Upper lobe of right lung (tissue), 1 donor: ENCODE measurements at places on chromosomes 4 and X.

GRCh38 chrX:136835761-136836160 lies 44.8 kb downstream of the RBMX start:
- no peaks in the 10 kb centered on the region for H3K4me1 ChIP-seq
- no peak overlapping the region for H3K4me3 ChIP-seq
- no peaks in the 10 kb centered on the region for H3K36me3 ChIP-seq

DNA sequence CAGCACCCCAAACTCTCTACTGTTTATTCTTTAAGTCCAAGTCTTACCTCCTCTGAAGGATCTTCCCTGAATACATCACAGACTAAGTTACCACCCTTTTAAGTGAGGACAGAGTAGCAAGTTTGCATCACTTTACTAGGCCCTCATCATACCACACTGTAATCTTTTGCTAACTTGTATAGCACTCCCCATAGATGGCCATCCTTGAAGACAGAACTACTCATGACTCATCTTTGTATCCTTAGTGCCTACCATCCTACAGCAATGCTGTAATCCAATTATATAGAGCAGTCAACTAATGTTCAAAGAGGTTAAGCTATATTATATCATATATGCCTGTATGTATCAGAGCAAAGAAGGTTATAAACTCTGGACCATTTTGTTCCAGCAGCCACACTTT lies 101.4 kb downstream of the ADAMTS3 start:
- no peaks in the 10 kb centered on the region for H3K4me1 ChIP-seq
- no peak overlapping the region for H3K4me3 ChIP-seq
- H3K27me3 ChIP-seq = no peaks in the 10 kb centered on the region
- no peak overlapping the region for H3K27ac ChIP-seq
- no peaks in the 10 kb centered on the region for H3K36me3 ChIP-seq

GRCh38 chr4:151052785-151053184 lies 37.7 kb upstream of the LRBA start:
- no peaks in the 10 kb centered on the region for H3K36me3 ChIP-seq
- H3K4me1 ChIP-seq = no peaks in the 10 kb centered on the region
- no peak overlapping the region for H3K27ac ChIP-seq
- no peak for DNase-seq

GRCh38 chr4:163815776-163816175 lies 321.3 kb downstream of the TMA16 start:
- no peak overlapping the region for H3K4me3 ChIP-seq
- no peaks in the 10 kb centered on the region for H3K27me3 ChIP-seq
- no peaks in the 10 kb centered on the region for H3K36me3 ChIP-seq
- H3K27ac ChIP-seq = no peak overlapping the region

DNA sequence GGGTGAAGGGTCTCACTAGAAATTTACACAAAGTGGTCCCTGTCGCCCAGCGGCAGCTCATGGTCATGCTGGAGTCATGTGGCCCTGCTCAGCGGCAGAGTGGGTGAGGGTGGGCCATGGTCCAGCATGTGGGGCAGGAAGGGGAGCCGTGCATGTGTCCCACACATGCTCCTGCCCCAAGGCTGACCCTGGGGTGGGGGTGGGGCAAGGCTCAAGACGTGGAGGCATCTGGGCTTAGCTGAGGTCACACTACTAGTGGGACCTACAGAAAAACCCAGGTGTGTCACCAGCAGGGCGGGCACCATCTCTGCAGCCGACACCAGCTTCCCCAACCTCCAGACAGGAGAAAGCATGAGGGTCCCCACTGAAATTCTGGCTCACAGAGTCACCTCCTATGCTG lies 42.4 kb downstream of the EVC start:
- peaks cover 38% of the 10 kb centered on the region for H3K36me3 ChIP-seq
- no peak for DNase-seq
- no peaks in the 10 kb centered on the region for H3K4me1 ChIP-seq
- no peak overlapping the region for H3K27ac ChIP-seq
- no peak overlapping the region for H3K4me3 ChIP-seq

DNA sequence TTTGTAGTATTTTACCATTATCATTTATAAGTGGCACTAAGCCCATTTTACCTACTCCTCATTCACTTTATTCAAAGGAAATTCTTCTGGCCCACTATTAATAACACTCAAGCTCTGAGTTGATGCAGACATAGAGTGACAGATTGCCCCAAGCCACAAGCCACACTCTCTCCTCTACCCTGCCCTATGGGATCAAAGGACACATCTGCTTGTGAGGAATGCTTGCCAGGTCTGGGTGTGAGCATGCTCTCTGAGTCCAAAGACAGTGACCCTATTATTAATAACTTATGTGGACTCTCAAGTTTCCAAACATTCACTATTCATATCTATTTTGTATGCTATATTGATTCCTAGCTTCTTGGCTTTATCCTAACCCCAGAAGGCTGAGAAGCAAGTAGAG lies 18.5 kb downstream of the ETNPPL start:
- H3K27me3 ChIP-seq = no peaks in the 10 kb centered on the region
- H3K36me3 ChIP-seq = no peaks in the 10 kb centered on the region
- no peak overlapping the region for H3K4me3 ChIP-seq
- no peaks in the 10 kb centered on the region for H3K4me1 ChIP-seq
- H3K27ac ChIP-seq = no peak overlapping the region

DNA sequence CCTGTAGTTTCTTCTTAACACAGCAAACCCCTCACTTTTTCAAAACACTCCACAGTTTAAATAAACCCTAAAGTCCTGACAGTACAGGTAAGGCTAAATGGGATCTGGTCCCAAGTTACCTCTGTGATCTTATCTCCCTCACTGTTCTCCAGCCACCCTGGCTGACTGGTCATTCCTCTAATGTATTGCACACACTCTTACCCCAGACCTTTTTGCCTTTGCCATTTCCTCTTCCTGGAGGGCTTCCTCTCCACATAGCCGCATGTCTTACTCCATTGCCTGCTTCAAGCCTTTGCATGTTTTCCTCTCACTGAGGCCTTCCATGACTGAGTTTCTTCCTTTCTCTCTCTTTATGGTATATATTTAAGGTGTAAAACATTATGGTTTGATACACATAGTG lies 19.5 kb upstream of the ANXA3 start:
- no peak overlapping the region for H3K27ac ChIP-seq
- H3K27me3 ChIP-seq = no peaks in the 10 kb centered on the region
- no peak for DNase-seq

- H3K4me1 ChIP-seq = peaks cover 1% of the 10 kb centered on the region
- no peak overlapping the region for H3K27ac ChIP-seq
- DNase-seq = no peak
- H3K27me3 ChIP-seq = no peaks in the 10 kb centered on the region
- H3K36me3 ChIP-seq = no peaks in the 10 kb centered on the region
- H3K4me3 ChIP-seq = no peak overlapping the region
These were observed 34.3 kb downstream of the GPC4 start for GRCh38 chrX:133380711-133381619.

DNA sequence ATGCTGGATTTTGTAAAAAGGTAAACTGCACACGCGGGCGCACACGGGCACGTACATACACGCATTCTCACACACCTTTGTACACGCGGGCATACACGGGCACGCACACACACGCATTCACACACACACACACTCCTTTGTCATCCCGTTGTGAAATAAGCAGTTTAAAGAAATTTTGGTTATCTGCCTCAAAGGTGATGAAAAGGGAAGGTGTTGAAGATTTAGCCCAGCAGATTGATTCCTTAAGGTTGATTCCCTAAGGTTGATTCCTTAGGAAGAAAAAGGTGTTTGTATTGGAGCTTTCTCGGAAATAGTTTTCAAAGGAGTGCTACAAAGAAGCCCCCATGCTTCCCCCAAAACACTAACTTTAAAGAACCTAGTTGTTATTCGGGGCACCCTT lies 693 bp downstream of the ATP10D start:
- peaks cover 15% of the 10 kb centered on the region for H3K4me1 ChIP-seq
- H3K36me3 ChIP-seq = no peaks in the 10 kb centered on the region
- DNase-seq = no peak
- H3K27me3 ChIP-seq = no peaks in the 10 kb centered on the region

DNA sequence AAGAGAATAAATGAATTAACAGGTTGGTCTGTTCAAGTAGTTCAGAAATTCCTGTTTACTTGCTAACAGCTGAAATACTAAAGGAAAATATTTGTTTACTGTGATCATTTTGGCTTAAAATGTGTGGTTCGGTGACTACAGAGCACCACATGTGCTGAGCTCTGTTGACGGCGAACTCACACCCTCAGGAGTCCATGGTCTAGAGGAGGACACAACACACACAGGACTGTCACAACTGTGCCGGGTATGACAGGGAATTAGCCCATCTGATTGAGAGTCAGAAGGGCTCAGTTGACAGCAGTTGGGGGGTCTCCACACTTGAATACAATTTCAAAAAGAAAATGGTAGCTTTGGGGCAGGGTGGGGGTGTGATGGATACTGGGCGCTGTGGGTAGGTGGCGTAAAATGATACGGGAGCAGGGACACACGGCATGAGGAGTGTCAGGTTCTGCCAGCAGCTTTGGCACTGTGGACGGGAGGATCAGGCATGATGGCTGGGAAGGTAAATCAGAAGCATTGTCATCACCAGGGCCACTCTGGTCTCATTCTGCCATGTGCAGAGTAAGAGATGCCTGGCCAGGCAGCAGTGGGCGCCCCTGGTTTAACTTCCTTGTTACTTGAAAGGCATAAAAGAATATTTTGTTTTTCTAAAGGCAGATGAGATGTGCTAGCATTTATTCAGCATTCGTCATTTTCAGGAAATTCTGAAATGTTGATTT lies 33.3 kb downstream of the CLDN22 start:
- no peak overlapping the region for H3K27ac ChIP-seq
- no peak overlapping the region for H3K4me3 ChIP-seq

GRCh38 chr4:80107374-80107773 lies 34.3 kb upstream of the ANTXR2 start:
- DNase-seq = no peak
- H3K27ac ChIP-seq = no peak overlapping the region
- H3K4me1 ChIP-seq = no peaks in the 10 kb centered on the region
- no peak overlapping the region for H3K4me3 ChIP-seq
- no peaks in the 10 kb centered on the region for H3K36me3 ChIP-seq
- H3K27me3 ChIP-seq = no peaks in the 10 kb centered on the region

- no peak overlapping the region for H3K27ac ChIP-seq
- no peak overlapping the region for H3K4me3 ChIP-seq
- H3K27me3 ChIP-seq = no peaks in the 10 kb centered on the region
- H3K36me3 ChIP-seq = no peaks in the 10 kb centered on the region
- no peaks in the 10 kb centered on the region for H3K4me1 ChIP-seq
These were observed 19.7 kb upstream of the EDNRA start for GRCh38 chr4:147461161-147461560.

DNA sequence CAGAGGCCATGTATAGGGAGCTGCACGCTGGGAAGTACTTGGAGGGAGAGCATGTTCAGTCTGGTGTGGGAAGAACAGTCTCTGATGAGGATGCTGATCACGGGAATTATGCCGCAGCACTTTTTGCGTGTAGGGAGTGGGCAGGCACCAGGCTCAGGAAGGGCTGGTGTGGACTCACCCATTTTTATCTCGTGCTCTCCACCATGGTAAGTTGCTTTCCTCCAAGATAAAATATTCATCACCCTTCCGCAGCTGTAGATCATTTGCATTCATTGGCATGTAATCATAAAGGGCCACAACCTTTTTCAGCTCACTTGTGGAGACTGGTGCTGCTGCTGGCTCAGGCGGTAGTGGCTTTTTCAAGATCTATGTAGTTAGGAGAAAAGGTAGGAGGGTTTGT lies 11.8 kb upstream of the TIMM8A start:
- no peak overlapping the region for H3K4me3 ChIP-seq
- H3K27me3 ChIP-seq = no peaks in the 10 kb centered on the region
- DNase-seq = no peak
- no peaks in the 10 kb centered on the region for H3K36me3 ChIP-seq
- H3K27ac ChIP-seq = no peak overlapping the region
- H3K4me1 ChIP-seq = no peaks in the 10 kb centered on the region

GRCh38 chrX:30489323-30489722 lies 88.2 kb downstream of the TASL start:
- DNase-seq = no peak
- H3K27ac ChIP-seq = no peak overlapping the region
- H3K4me1 ChIP-seq = no peaks in the 10 kb centered on the region
- H3K4me3 ChIP-seq = no peak overlapping the region
- no peaks in the 10 kb centered on the region for H3K27me3 ChIP-seq

- H3K27me3 ChIP-seq = no peaks in the 10 kb centered on the region
- DNase-seq = no peak
- no peaks in the 10 kb centered on the region for H3K36me3 ChIP-seq
- peaks cover 15% of the 10 kb centered on the region for H3K4me1 ChIP-seq
- H3K4me3 ChIP-seq = no peak overlapping the region
These were observed 74.9 kb upstream of the CBR4 start for GRCh38 chr4:169084954-169085353.

GRCh38 chr4:67909905-67910584 lies 26.2 kb upstream of the TMPRSS11D start:
- no peaks in the 10 kb centered on the region for H3K36me3 ChIP-seq
- H3K4me3 ChIP-seq = no peak overlapping the region
- no peaks in the 10 kb centered on the region for H3K4me1 ChIP-seq

- H3K36me3 ChIP-seq = no peaks in the 10 kb centered on the region
- H3K27ac ChIP-seq = no peak overlapping the region
- H3K27me3 ChIP-seq = no peaks in the 10 kb centered on the region
- DNase-seq = no peak
These were observed 311.7 kb upstream of the HTR2C start for GRCh38 chrX:114272096-114272686.

GRCh38 chr4:3531879-3532750 lies at the start of gene LRPAP1:
LRPAP1 (minus strand) TSS chr4:3532422; CDS start chr4:3532412, 10 bp downstream.
- peaks cover 16% of the 10 kb centered on the region for H3K4me1 ChIP-seq
- H3K36me3 ChIP-seq = peaks cover 10% of the 10 kb centered on the region
- H3K27me3 ChIP-seq = no peaks in the 10 kb centered on the region
- H3K4me3 ChIP-seq = peak within 1 kb of the TSS; percentile 96
- H3K27ac ChIP-seq = peak within 1 kb of the TSS; percentile 79

DNA sequence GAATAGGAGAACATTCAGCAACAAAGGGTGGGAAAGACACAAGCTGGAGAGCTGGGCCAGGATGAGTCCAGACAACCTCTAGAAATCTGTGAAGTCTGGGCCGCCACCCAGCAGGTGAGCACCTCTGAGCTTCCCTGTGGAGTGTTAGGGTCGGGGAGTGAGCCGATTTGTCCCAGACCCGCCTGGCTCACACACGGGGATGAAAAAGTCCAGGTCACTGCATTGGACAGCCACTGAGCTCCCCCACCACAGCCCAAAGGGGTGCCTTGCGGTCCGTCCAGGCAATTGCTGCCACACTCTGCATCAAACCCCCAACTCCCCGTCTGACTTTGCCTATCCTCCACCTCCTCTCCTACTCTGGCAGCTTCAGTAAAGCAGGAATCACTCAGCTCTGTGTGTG lies 38.7 kb downstream of the NHSL2 start:
- no peak overlapping the region for H3K4me3 ChIP-seq
- DNase-seq = no peak
- H3K4me1 ChIP-seq = no peaks in the 10 kb centered on the region
- no peak overlapping the region for H3K27ac ChIP-seq

DNA sequence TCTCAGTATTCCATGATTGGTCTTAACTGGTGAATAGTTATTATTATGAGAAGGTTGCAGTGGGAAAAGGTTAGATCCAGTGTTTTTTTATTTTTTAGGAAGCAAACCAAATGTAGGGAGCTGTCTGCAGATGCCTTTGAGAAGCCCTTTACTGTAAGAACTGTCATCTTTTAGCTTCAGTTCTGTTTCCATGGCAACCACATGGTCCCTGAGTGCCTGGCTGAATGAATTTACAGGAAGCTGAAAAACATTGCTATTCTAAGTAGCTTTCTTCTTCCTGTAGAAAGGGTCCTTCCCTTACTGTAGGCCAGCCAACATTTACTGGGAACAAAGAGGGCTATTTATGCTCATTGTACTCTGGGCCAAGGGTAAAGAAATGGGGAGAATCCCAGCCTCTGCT lies 103.3 kb downstream of the DCLK2 start:
- no peak for DNase-seq
- no peak overlapping the region for H3K27ac ChIP-seq
- no peaks in the 10 kb centered on the region for H3K36me3 ChIP-seq
- H3K4me1 ChIP-seq = peaks cover under 1% of the 10 kb centered on the region

- no peak for DNase-seq
- no peaks in the 10 kb centered on the region for H3K4me1 ChIP-seq
- no peak overlapping the region for H3K27ac ChIP-seq
- H3K27me3 ChIP-seq = no peaks in the 10 kb centered on the region
- H3K36me3 ChIP-seq = no peaks in the 10 kb centered on the region
These were observed 239.9 kb upstream of the TEX13A start for GRCh38 chrX:105460376-105460775.
